RWPE2 (cell line): ENCODE measurements at places on chromosomes 4 and X.

DNA sequence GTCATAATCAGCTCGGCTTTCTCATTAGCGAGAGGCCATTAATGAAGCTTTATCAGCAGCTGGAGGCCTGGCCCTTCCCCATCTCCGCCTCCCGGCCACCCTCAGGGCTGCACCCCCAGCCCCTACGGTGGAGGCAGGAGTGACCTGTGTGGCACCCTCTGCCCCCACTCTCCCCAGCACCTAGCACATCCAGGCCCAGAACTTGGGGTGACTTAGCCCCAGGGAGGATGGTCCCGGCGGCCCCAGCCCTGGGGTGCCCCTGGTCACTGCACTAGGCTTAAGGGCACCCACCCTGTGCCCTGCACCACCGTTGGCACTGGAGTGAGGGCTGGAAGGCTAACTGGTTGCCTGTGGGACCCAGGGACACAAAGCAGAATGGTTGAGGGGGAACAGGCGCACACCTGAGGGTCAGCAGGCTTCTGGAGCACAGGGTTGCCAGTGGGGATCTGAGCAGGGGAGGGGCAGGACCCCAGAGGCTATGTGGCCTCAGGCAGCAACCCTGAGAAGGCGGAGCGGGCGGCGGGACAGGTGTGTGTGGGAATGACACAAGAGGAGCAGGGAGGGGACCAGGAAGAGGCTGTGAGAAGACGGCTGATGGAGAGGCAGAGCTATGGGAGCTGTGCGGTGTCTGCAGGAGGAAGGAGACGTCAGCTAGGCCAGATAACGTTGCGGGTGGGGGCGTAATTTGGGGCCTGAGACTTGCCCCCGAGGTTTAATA, 120.2 kb downstream of the FAM53A start:
- H3K4me3 ChIP-seq, result no peak overlapping the region
- H3K27ac ChIP-seq, result no peak overlapping the region
- no peaks in the 10 kb centered on the region for H3K4me1 ChIP-seq
- no peaks in the 10 kb centered on the region for H3K36me3 ChIP-seq
- peaks cover 8% of the 10 kb centered on the region for H3K27me3 ChIP-seq
- no peak for DNase-seq

DNA sequence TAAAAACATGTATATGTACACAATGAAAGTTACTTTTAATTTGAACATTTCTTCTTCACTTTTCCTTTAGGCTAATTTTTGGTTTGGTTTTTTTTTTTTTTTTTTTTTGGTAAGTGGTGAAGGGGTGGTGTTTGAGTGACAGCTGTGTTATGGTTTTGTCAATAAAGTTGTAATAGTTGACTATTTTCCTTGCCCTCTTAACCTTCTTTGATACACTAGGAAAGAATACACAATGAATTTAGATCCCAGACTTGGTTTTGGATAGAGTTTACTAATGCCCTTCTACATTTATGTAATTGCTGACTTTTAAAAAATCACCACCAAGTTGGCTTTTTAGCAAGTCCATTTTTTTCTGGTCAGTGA, 38.1 kb upstream of the MSMO1 start:
- no peaks in the 10 kb centered on the region for H3K27me3 ChIP-seq
- H3K36me3 ChIP-seq, result peaks cover 5% of the 10 kb centered on the region; the same call in 1 of the 2 replicates
- no peak overlapping the region for H3K4me3 ChIP-seq
- no peak for DNase-seq

DNA sequence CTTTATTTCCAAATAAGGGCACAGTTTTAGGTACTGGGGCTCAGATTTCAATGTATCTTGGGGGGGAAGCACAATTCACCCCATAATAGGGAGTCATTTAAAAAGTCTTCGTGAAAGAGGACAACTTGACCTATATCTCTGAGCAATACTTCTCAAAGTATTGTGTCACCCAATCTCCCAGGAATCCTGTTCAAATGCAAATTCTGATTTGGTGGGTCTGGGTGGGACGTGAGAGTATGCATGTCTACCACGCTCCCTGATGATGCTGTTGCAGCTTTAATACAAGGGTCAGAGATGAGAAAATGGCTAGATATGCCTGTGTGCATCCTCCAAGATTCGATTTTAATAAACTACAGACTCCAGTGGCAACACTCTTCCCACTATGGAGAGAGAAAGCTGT, 514.8 kb downstream of the BCOR start:
- no peak overlapping the region for H3K27ac ChIP-seq
- no peaks in the 10 kb centered on the region for H3K27me3 ChIP-seq
- H3K4me1 ChIP-seq, result no peaks in the 10 kb centered on the region
- H3K4me3 ChIP-seq, result no peak overlapping the region
- no peak for DNase-seq

DNA sequence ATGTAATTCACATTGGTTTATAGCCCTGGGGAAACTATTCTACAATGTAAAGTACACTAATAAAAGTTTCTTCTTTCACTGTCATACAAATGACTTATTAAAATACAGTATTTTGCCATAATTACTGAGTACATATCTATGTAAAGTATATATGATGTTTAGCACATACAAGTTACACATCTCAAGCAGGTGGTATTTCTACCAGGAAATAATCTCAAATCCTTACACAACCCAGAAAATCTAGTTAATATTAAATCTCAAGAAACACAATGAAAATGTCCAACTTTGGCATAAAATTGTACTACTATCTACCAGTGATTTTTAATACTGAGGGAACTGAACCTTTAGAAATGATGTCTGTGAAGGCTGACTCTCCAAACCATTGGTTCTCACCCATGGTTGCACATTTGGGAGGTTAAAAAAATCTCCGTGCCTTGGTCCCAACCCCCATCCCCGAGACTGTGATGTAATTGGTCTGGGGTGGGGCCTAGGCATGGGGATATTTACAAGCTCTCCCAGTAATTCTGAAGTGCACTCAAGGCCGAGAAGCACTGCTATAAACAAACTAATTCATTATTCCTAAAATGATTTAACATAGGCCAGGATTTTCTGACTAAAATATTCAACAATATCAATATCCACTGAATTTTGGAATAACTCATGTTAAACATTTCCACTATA, 27.6 kb downstream of the MAP3K15 start:
- no peak overlapping the region for H3K4me3 ChIP-seq
- no peaks in the 10 kb centered on the region for H3K36me3 ChIP-seq
- no peaks in the 10 kb centered on the region for H3K27me3 ChIP-seq

DNA sequence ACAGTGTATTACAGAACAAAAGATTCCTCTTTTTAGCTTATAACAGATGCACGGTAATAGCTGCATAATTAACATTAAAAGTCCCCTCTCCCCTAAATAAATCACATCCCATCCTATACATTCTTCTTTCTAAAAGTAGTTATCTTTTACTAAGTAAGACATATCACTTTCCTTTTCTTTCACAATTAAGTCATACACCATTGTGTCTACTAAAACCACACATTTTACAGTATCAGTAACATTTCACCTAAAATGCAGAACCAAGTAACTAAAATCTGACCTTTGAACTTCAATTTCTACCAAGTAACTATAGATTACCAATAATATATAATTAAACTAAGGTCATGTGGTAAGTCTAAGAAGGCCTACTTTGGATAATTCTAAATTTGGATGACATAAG, 14.2 kb downstream of the DHX15 start:
- H3K4me1 ChIP-seq, result no peaks in the 10 kb centered on the region
- H3K27ac ChIP-seq, result no peak overlapping the region
- no peak overlapping the region for H3K4me3 ChIP-seq
- peaks cover 95% of the 10 kb centered on the region for H3K36me3 ChIP-seq

- H3K36me3 ChIP-seq, result no peaks in the 10 kb centered on the region
- no peaks in the 10 kb centered on the region for H3K27me3 ChIP-seq
- H3K4me1 ChIP-seq, result peaks cover 10% of the 10 kb centered on the region
- DNase-seq, result no peak
- no peak overlapping the region for H3K4me3 ChIP-seq
These were observed 10.3 kb upstream of the LSM6 start for GRCh38 chr4:146165221-146165620.

DNA sequence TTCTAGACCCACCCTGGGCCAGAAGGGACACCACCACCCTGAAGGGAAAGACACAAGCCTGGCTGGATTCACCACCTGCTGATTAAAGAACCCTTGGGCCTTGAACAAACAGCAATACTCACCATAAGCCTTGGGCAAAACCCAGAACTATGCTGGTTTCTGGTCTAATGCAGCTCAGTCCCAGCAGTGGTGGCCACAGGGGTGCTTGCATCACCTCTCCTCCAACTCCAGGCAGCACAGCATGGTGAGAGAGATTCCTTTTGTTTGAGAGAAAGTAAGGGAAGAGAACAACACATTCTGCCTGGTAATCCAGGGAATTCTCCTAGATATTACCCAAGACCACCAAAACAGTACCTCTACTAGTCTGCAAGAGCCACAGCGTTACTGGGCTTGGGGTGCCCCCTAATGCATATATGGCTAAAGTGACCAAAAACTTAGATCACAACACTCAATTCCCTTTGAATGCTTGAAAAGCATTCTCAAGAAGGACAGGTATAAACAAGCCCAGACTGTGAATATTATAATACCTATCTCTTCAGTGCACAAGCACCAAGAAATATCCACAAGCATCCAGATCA, 25.7 kb downstream of the RNF128 start:
- no peak overlapping the region for H3K27ac ChIP-seq
- H3K36me3 ChIP-seq, result no peaks in the 10 kb centered on the region
- no peaks in the 10 kb centered on the region for H3K4me1 ChIP-seq
- no peak for DNase-seq

- no peak overlapping the region for H3K27ac ChIP-seq
- no peaks in the 10 kb centered on the region for H3K27me3 ChIP-seq
- H3K36me3 ChIP-seq, result no peaks in the 10 kb centered on the region
- no peak for DNase-seq
- H3K4me3 ChIP-seq, result no peak overlapping the region
These were observed 43.1 kb upstream of the BCOR start for GRCh38 chrX:40140706-40141499.

DNA sequence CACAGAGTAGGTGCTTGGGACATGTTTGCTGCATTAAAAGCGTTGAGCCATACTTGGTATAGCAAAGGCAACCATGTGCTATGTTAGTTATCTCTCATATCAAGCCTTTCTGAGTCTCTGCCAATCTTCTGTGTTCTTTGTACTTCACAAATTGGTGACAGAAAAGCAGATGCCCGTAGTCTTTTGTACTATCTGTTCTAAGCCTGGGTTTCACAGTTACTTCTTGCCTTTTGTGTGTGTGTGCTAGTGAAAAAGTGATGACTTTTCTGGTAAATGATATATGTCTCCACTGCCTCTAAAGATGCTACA, 16.1 kb upstream of the KLHL2 start:
- H3K27me3 ChIP-seq, result no peaks in the 10 kb centered on the region
- no peak for DNase-seq
- no peak overlapping the region for H3K4me3 ChIP-seq
- no peaks in the 10 kb centered on the region for H3K36me3 ChIP-seq
- no peak overlapping the region for H3K27ac ChIP-seq

DNA sequence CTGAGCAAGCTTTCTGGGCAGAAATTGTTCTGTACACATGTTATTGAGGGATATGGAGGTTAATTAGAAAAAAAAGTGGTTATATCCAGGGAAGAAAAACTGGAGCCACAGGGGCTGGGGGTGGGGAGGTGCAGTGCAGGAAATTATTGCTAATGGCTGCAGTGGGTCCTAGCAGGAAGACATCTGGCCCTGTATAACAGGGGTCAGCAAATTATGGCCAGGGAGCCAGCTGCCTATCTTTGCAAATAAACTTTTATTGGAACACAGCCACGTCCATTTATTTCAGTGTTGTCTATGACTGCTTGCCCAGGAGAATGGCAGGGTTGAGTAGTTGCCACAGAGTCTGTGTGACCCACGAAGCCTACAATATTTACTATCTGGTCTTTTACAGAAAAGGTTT, 23.4 kb upstream of the PRPS2 start:
- no peaks in the 10 kb centered on the region for H3K4me1 ChIP-seq
- H3K4me3 ChIP-seq, result no peak overlapping the region
- no peaks in the 10 kb centered on the region for H3K36me3 ChIP-seq

DNA sequence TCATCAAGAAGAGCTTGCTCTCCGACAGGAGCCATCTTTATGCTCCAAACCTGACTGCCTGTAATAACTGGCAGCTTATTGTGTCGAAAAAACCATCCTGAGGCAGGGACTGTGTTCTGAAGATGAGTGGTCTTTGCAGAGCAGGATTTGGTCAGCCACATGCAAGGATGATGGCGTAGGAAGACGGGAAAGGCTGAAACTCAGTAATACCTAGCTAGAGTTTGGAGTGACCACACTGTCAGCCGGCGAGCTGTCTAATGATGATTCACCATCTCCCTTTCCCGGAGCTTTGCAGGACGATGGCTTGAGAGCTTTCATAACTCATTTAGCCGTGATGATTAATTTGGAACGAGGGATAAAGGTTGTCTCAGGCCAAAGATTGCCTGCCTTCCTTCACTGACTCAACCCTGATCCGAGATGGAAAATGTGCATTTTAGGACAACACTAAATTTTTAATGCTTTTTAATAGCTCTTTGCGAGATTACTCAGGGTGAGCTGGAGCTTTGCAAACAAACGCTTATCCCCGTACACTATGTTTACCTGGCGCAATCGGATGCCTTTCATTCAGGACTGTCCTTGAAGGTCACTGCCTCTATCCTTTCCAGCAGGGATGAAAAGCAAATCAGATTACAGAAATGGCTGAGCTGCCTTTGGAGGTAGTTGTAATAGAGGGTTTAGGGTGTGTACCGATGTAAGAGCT, 288.5 kb downstream of the ASMT start:
- peaks cover 15% of the 10 kb centered on the region for H3K4me1 ChIP-seq
- DNase-seq, result no peak
- H3K4me3 ChIP-seq, result no peak overlapping the region
- peak overlapping the region; percentile 84 for H3K27ac ChIP-seq
- H3K36me3 ChIP-seq, result no peaks in the 10 kb centered on the region

DNA sequence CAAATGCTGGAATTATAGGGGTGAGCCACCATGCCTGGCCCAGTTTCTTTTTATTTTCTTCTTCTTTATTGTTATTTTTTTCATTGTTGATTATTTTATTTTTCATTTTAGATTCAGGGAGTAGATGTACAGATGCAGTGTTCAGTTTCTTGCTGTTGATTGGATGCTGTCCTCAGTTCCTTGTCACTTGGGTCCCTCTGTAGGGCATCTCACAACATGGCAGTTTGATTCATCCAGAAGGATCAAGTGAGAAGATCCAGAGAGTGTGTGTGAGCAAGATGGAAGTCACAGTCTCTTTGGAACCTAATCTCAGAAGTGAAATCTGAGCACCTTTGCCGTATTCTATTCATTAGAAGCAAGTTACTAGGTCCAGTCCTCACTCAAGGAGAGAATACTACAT, 20.9 kb downstream of the HMGB3 start:
- no peak overlapping the region for H3K4me3 ChIP-seq
- H3K27ac ChIP-seq, result no peak overlapping the region
- H3K36me3 ChIP-seq, result no peaks in the 10 kb centered on the region
- DNase-seq, result no peak

DNA sequence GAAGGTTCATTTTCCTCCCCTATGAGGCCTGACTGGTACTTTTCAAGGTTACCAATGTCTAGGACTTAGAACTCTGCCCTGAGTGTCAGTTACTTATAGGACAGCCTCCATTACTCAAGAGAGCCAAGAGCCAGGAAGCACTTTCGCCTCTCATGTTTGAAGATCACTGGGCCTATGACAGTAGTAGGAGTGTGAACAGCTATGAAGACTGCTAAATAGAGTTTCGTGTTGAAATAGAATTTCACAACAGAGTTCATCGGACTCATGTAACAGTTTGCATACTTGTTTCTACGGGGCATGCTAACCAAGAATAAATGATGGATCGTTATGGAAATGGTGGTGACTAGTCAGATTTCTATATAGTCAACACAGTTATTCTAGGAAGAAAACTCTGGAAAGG, 97.8 kb upstream of the GPC4 start:
- H3K4me1 ChIP-seq, result no peaks in the 10 kb centered on the region
- no peaks in the 10 kb centered on the region for H3K27me3 ChIP-seq
- no peak for DNase-seq
